Suppressor macrophage treated with lipopolysaccharide for 4 hours (primary cell): ENCODE measurements at places on chromosomes 3 and 15.

- no peak for DNase-seq
Measured at GRCh38 chr3:43233062-43233461, 53.3 kb upstream of the SNRK start.

DNA sequence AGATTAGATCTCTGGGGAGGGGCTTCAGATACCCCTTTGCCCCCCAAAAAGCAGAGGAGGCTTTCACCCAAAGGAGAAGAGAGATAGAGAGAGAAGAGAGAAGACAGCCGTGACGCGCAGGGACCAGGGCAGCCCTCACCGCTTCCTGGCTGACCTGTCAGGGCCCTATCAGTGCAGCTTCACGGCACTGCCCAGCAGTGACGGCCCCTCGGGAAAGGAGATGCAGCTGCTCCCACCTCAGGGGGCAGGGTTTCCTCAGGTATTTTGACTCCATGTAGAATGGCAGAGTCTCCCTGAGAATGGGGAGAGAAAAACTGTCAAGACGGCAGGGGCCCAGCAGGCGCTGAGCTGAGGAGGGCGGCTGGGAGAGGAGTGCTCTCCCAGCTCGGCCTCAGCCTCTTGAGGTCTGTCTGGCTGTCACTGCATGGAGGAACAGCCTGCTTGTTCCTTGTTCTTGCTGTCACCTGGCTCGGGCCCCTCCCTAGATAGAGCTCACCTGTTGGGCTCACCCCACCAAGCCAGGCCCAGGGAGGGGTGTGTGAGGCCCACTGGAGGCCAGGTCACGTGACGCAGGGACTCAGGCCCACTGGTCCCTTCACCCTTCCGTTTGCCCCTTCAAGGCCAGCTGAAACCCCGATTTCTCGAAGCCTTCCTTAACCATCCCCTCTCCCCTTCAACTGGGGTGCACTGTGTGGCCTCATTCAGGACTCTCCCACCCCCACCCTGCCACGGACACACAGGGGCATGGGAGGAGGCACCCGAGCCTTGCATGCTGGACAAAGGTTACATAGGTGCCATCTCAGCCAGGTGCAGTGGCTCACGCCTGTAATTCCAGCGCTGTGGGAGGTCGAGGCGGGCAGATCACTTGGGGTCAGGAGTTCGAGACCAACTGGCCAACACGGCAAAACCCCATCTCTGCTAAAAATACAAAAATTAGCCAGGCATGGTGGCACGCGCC lies 28.2 kb downstream of the LOXL1 start:
- DNase-seq, result no peak

DNA sequence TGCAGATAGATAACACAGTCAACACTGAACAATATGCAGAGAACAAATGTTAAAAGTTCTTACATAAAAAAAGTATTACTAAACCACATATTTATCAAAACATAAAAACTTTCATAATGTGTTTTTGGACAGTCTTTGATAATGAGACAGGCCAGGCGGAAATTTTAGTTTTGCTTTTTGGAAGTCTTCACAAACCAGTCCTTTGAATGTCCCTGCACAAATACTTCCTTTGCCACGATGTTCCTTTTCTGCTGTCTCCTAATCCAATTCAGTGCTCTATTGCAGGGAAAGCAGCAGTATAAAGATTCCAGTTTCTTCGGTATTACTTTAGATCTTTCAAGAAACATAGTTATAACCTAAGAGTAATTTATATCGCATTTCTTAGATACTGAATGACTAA lies 135.9 kb downstream of the TBL1XR1 start:
- no peak for DNase-seq

- no peak for DNase-seq
Measured at GRCh38 chr3:157149136-157149696, 10.7 kb downstream of the CCNL1 start.

DNA sequence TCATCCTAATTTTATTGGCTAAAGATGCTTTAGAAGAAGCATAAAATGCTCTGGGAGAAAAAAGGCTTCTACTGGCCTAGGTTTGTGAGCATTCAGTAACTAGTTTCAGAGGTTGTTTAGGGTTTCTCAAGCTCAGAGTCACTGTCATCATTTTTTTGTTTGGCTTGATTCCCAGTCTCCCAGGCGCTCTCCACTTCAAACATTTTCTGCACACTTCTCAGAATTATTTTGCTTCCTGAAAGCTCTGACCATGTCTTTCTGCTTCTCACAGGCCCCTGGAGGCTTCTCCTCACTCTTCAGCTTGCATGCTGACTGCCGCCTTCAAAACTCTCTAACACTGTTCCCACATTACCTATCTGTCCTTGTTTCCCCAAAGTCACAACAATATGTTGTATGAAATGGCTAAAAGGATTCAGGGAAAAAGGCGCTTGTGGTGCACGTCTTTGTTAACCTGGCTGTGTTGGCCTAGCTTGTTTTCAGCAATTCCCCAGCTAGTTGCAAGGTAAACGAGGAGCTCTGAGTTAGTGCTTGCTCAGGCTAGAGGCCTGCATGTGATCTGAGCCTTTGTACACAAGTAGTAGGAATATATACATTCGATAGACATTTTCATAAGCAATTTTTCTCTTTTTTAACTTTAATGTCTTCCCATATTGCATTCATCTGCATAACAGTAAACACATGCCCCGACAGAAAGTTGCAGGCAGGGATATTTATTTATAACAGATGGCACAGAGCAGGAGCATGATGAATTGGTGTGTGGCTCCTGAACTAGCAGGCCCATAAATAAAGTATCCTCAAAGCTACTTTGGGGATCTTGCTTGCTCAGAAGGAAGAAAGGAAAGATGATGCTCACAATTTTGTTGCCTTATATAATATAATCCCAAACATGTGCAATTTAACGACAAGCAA lies 129.2 kb upstream of the DPH6 start:
- no peak for DNase-seq

- no peak for DNase-seq
Measured at GRCh38 chr3:6281662-6282061, 579.3 kb upstream of the GRM7 start.

DNA sequence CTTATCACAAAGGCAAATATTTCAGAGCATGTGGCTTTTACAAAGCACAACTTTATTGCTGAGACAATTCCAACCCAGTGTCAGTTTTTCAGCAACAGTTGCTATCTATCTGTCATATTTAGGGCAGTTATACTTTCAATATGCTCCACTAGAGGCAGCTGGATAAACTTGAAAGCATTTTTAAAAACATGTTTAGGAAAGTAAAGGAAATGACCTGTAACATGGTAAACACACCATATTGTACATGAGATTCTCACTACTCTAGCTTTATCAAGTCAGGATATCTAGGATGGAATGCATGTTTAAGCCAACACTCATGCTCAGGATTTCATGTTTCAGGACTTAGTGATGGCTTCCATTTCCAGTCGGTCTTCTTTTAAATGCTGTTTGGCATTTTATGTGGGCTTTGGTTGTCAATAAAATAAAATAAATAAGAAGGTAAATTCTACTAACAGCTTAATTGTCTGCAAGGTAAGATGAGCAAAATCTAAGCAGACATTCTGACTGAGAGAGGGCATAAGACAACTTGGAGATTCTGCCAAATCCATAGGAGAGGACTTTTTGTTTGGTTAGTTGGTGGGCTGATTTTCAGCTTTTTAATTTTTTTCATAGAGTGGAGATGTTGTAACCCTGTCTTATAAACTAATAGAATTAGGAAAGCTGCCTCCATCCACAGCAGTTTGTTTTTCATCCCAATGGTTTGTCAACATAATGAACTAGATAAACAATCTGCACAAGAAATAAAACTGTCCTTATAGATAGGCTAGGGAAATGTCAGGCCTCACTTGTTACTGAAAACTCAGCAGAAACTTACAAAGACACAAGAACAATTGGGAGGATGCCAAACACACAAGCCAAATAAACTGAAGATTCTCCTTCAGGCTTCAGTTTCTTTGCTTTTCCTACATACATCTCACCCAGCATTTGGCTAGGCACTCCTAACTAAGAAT lies 63.4 kb upstream of the CPB1 start:
- no peak for DNase-seq

GRCh38 chr3:62187022-62187431 lies 186.3 kb downstream of the FEZF2 start:
- DNase-seq, result no peak

DNA sequence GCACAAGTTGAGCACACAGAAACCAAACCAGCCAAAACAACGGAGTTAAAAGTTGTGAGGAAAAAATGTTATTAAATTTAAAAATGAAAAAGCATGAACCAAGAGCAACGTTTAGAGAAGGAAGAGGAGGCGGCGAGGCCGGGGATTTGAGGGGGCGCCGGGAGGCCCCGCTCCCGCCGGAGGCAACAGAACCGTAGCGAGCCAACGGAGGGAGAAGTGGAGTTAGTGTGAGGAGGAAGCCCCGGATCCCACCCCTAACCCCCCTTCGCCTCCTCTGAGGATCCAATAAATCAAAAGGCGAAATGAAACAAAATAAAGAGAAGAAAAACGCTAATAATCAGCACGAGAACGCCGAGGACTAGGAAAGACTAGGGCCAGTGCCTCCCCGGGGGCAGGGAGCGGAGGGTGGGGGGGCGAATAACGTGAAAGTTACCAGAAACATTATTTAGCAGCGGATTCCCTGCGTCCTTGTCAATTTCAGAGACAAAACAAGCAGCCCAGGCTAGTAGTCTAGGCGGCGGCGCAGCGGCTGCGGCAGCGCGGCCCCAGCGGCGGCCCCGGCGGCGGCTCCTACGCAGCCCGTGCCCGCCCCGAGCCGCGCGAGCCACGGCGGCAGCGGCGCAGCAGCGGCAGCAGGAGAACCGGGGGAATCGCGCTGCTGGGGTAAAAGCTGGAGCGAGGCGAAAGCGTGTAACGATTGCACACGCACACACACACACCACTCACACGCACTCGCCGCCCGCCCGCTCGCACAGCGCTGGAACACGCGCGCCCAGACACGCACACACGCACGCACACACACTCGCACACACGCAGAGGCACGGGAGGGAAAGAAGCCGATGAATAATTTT lies 1.7 kb downstream of the MEIS2 start:
- peak; percentile 32 for DNase-seq

DNA sequence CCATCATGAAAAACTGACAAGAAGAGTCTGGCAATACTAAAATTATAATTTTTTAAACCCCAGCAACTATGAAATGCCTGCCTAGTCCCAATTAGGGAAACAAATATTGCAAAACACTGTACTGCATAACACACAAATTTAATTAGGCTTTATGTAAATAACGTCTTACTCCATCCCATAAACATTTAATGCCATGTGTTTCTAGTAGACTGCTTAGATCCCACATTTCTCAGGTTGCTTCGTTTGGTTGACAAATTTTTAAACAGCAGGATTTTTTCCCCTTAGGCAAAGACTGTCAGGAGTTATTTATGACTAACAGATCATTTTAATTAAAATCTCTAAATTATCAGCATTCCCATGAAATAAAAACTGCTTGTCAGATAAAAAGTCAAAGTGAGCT lies 29.9 kb downstream of the EIF2AK4 start:
- DNase-seq, result no peak

GRCh38 chr3:189513281-189514117 lies 117.7 kb upstream of the TP63 start:
- DNase-seq, result no peak

- DNase-seq, result no peak
Measured at GRCh38 chr15:63982381-63982854, 63.9 kb downstream of the DAPK2 start.

- no peak for DNase-seq
Measured at GRCh38 chr3:154314152-154314551, 10.1 kb downstream of the DHX36 start.

DNA sequence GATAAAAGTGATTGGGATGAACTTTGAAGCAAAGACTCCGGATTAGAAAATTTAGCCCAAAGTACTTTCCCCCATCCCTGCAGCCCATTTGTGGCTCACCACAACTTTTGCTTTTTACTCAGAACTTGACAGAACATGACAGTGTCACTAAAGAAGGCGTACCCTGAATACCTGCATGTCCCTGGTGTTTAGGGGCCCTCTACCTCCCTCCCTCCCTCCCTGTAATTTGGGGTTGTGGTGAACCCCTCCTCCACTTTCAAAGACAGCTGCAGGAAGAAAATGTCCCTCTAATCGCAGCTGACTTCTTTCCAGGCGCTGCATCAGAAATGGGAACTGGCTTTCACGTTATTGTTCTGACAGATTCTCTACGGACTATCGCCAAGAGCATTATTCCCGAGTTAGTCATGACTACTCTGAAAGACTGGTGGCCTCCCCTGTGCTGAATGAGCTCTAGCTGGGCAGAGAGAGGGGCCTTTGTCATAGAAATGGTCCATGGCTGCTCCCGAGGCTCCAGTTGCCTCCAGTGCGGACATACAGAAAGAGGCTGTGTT lies 93.2 kb upstream of the ARHGEF3 start:
- peak; percentile 28 for DNase-seq

- no peak for DNase-seq
Measured at GRCh38 chr3:63353383-63353782, 75.3 kb downstream of the SYNPR start.

DNA sequence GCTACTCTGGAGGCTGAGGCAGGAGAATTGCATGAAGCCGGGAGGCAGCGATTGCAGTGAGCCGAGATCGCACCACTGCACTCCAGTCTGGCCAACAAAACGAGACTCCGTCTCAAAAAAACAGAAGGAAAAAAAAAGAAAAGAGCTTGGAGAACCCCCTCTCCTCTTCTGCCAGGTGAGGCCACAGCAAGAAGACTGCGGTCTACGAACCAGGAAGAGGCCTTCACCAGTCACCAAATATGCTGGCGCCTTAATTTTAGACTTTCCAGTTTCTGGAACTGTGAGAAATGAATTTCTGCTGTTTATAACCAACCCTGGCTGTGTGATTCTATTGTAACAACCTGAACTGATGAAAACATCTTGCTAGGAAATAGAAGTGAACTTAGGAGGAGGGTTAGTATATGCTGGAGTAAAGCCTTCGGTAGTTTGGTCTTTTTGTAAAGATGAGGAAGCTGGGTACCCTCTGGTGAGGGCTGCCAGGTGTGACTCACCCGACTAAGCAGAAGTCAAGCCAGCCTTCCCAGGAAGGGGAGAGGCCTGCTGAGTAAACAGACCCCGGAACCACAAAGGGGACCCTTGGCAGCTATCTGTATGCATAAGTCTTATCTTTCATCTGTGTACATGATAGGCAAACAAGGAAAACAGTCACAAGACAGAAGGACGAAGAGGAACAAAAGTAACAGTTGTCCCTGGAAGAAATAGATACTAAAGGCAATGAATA lies 78.7 kb downstream of the KLF13 start:
- DNase-seq, result peak; percentile 52

GRCh38 chr3:50173685-50174516 lies 17.5 kb upstream of the GNAT1 start:
- DNase-seq, result peak; percentile 40

GRCh38 chr15:60126200-60126599 lies 122.1 kb downstream of the FOXB1 start:
- DNase-seq, result no peak

DNA sequence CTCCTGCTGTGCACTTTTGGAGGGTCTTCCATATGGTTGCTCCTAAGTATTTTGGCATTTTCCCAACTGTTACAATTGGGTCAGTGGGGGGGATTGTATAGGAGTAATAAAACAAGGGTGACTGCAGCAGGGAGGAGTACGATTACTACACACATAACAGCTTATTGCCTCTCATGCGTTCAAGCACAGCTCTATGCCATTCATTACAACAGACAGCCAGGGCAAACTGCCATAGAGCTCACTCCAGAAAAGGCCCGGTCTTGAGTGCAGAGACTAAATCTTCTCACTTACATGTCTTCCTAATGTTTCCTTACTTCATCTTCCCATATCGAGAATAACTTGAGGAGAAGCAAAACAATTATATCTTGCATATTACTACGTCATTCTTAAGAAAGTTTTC lies 1.4 kb upstream of the CHMP2B start:
- DNase-seq, result no peak
